ENCODE measurements at places on chromosomes 7 and 10.

DNA sequence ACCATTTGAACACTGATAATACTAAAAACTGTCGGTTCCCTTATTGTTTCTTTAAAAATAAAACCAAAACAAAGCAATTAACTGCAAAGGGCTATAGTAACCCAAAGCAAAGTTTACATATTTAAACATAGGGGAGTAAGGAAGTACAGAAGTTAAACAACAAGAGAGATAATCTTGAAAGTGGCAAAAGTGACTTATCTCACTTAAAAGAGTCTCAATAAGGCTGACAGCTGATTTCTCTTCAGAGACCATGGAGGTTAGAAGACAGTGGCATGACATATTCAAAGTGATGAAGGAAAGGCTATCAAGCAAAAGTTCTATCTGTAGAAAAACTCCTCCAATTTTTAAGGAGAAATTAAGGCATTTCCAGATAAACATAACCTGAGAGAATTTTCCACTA lies 233.5 kb upstream of the HDAC9 start:
- no peak for DNase-seq

- DNase-seq = no peak
Observed at GRCh38 chr10:13366891-13367290, 18.8 kb upstream of the SEPHS1 start.

GRCh38 chr10:99770408-99771045 lies 11.9 kb upstream of the ABCC2 start:
- DNase-seq = no peak

GRCh38 chr7:70812511-70812910 lies 319.4 kb upstream of the GALNT17 start:
- no peak for DNase-seq

- no peak for DNase-seq
Observed at GRCh38 chr7:150372271-150373048, 3.8 kb downstream of the REPIN1 start.
